SJSA1 (cell line): ENCODE measurements at places on chromosomes 4 and X. TPM values are rescaled to one million over a fixed set of nuclear protein-coding genes. Genes with fewer than 3 reads are reported as not detected.
A peak's percentile ranks its signal among the peaks of the same experiment; 100 is the strongest.

Gene PHOX2B
- not detected in 2 replicates for total RNA-seq

Gene PABPC5
- 0.61 and 1.4 TPM in 2 replicates for total RNA-seq

Gene CTAG1B
- total RNA-seq: not detected in 2 replicates

Gene TSPAN7
- total RNA-seq: 0.08 TPM in 1 of 2 replicates, not detected in the other

Gene SERPINA7
- total RNA-seq: not detected in 2 replicates

Gene ACSL4
- total RNA-seq: 69.7 and 72.4 TPM in 2 replicates

Gene TLR1
- 0.41 and 1.1 TPM in 2 replicates for total RNA-seq

Gene PPEF2
- total RNA-seq: not detected in 2 replicates

DNA sequence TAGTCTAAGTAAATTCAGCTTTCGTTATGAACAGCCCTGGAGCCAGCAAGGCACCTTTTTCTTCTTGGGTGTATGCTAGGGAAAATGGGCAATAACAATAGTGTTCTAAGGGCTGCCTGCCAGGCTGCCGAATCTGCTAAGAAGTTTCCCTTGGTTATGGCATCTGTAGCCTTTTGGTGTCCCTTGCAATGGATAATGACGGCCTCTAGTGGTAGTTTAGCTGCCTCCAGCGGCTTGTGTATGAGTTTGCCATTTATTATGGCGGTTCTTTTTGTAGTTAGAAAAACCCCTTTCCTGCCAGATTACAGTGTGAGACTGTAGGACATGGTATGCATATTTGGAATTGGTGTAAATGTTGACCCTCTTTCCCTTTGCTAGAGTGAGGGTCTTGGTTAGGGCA is 78.9 kb upstream of the SPIN4 start:
- no peak overlapping the region for H3K4me3 ChIP-seq
- H3K27me3 ChIP-seq: no peaks in the 10 kb centered on the region
- DNase-seq: no peak
- H3K27ac ChIP-seq: no peak overlapping the region
- no peaks in the 10 kb centered on the region for H3K4me1 ChIP-seq

GRCh38 chr4:138405934-138406567 is 163.9 kb upstream of the SLC7A11 start:
- H3K27ac ChIP-seq: no peak overlapping the region
- no peak for DNase-seq
- H3K4me1 ChIP-seq: 0 out of 2 replicates have a peak, but pooled peaks cover 3% of the 10 kb centered on the region
- no peak overlapping the region for H3K4me3 ChIP-seq

- no peaks in the 10 kb centered on the region for H3K4me1 ChIP-seq
- H3K4me3 ChIP-seq: no peak overlapping the region
- no peak overlapping the region for H3K27ac ChIP-seq
- H3K36me3 ChIP-seq: no peaks in the 10 kb centered on the region
Measured at GRCh38 chr4:169437299-169438047, 166.7 kb upstream of the SH3RF1 start.

DNA sequence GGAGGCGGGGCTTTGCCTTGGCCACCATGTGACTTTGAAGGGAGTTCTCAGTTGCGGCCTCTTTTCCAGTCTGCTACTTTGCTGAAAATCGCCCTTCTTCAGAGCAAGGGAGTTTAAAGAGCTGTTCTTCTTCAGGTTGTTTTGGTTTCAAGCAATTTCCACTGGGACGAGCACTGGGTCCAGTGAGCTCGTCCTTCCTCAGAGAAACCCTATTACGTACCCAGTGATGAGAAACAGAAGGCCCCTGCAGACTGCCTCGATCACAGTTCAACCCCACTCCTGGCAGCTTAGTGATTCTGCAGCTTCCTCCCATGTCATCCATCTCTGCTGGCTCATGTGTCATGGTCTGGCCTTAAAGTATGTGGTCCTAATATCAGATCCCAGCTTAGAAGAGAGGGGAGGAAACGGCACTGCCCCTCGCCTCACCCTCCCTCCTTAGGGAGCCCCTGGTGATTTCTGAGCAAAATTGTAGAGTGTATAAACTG is 7.8 kb upstream of the FAM149A start:
- H3K4me3 ChIP-seq: no peak overlapping the region
- H3K27ac ChIP-seq: no peak overlapping the region
- H3K36me3 ChIP-seq: no peaks in the 10 kb centered on the region
- no peak for DNase-seq

DNA sequence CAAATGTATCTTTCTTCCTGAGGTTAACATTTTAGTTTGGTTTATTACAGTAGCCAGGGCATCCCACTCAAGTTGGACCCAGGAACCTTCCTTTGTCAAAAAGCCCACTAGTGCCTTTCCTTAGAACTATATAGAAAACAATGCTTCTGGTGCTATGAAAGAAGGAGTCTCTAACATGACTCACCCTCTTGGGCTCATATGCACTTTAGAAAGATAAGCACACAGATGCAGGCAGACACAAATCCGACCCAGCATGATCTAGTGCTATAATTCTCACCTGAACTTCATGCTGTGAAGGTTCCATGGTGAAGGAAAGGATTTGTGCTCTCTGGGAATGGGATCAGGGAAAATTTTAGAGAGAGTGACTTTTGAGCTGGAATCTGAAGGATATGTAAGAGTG is 289.4 kb downstream of the ANKRD50 start:
- no peak overlapping the region for H3K27ac ChIP-seq
- no peak overlapping the region for H3K4me3 ChIP-seq
- H3K36me3 ChIP-seq: no peaks in the 10 kb centered on the region
- DNase-seq: no peak
- no peaks in the 10 kb centered on the region for H3K27me3 ChIP-seq

DNA sequence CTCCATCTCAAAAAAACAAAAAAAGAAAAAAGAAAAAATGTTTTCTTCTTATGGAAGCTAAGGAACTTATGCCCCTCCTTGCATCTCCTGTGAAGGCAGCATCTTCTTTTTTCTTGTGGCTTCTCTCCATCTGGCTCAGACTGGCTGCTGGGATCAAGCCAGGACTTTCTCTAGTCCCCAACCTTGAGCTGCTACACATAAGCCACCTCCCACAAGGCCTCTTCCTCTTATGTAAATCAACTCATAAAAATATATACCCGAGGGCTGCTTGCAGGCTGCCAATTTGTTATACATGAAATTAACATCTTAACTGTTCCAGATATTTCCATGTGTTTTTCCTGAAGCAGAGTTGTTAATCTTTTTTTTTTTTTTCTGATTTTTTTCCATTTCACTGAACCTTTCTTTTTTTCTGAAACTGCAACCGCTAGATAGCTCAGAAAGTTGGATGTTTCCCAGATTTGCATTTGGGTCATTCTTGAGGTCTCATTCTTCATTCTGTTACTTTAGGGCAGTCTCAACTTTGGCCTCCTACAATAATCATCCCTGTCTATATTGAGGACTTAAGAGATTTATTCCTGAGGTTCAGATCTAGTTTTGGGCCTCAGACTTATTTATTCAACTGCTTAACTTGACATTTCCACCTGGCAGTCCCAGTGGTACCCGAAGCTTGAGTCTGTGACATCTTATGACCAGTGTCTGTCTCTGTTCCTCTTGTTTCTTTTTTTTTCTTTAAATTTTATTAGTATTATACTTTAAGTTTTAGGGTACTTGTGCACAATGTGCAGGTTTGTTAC is 10.3 kb downstream of the SNX25 start:
- no peak overlapping the region for H3K27ac ChIP-seq
- H3K4me3 ChIP-seq: no peak overlapping the region
- H3K4me1 ChIP-seq: no peaks in the 10 kb centered on the region
- DNase-seq: no peak

- H3K27ac ChIP-seq: no peak within 1 kb of the TSS
- peaks cover 28% of the 10 kb centered on the region for H3K4me1 ChIP-seq
- H3K27me3 ChIP-seq: no peaks in the 10 kb centered on the region
Measured at GRCh38 chr4:74444891-74445642, at the start of gene AREG. AREG (plus strand) TSS chr4:74445136; CDS start chr4:74445346, 210 bp downstream.

GRCh38 chrX:28189011-28189410 is 207.8 kb upstream of the DCAF8L1 start:
- H3K27me3 ChIP-seq: no peaks in the 10 kb centered on the region
- no peak overlapping the region for H3K4me3 ChIP-seq
- no peaks in the 10 kb centered on the region for H3K4me1 ChIP-seq
- H3K36me3 ChIP-seq: no peaks in the 10 kb centered on the region

DNA sequence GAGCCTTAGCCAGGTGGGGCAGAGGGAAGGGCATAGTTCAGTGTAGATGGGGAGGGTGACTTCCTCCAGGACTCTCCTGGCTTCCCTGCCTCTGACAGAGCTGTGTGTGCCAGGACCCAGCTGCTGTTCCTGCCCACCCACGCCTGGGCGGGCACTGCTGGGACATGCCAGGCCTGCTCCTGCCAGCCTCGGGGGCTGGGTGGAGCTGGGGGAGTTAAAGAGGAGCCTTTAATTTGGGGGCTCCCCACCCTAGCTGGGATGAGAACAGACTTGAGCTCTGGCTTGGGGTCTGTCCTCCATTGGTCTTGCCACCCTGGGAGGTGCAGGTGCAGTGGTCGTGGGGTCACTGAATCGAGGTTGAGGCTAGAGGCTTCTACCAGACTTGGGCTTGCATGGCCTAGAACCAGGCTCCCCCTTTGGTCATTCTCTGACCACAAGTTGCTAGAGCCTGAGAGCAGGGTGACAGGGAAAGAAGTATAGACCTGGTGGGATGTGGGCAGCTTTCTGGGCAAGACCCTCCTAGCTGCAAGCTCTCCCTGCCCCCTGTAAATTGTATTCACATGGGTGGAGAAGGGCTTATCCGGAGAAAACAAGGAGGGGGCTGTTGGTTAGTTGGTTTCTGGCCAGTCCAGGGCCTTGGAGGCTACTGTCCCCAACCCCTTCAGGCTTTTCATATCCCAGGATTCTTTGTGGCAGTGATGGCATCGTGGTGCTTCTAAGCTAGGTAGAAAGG is 5.7 kb downstream of the EFNB1 start:
- no peak overlapping the region for H3K27ac ChIP-seq
- H3K27me3 ChIP-seq: no peaks in the 10 kb centered on the region
- DNase-seq: peak; percentile 4
- no peak overlapping the region for H3K4me3 ChIP-seq

DNA sequence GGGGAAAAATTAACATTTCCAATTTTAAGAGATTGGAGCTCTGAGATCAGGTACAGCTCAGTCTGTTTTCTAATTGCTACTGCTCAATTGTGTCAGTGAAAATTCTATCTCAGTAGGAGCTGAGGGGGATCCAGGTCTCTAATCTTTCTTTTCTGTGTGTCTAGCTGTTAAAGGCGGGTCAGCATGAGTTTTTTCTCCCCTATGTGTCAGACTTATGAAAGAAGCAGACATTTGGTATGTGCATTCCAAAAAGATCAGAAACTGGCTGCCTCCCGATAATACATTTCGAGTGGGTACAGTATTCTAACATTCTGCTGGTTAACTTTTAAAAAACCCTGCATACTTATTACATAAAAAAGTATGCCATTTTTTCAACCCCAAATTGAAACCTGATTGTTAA is 72.4 kb downstream of the PCDH7 start:
- H3K4me1 ChIP-seq: no peaks in the 10 kb centered on the region
- DNase-seq: no peak
- H3K27me3 ChIP-seq: no peaks in the 10 kb centered on the region
- no peak overlapping the region for H3K4me3 ChIP-seq
- no peak overlapping the region for H3K27ac ChIP-seq

DNA sequence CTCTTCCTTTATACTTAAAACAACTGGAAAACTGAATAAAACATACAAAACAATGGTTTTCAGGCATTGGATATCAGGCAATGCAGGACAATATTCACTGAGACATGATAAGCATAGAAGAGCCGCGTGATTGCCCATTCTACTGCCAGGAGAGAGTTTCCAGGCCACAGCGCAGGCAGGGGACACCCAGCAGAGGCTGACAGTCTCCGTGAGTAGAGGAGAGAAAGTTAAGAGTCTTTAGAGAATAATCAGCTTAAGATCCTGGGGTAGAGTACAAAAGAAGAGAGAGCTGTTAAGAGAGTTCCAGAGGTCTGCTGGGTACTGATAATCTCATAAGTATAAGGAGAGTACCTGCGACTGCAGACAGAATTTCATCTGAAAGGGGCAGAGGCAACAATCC is 18.4 kb upstream of the FRAS1 start:
- no peaks in the 10 kb centered on the region for H3K4me1 ChIP-seq
- H3K27me3 ChIP-seq: no peaks in the 10 kb centered on the region
- no peak overlapping the region for H3K4me3 ChIP-seq
- no peak for DNase-seq
- H3K27ac ChIP-seq: no peak overlapping the region

- H3K27me3 ChIP-seq: no peaks in the 10 kb centered on the region
- no peak overlapping the region for H3K27ac ChIP-seq
- DNase-seq: no peak
- no peaks in the 10 kb centered on the region for H3K4me1 ChIP-seq
- no peaks in the 10 kb centered on the region for H3K36me3 ChIP-seq
- H3K4me3 ChIP-seq: no peak overlapping the region
Measured at GRCh38 chr4:145531223-145531622, 49.6 kb downstream of the SMAD1 start.

- H3K4me3 ChIP-seq: no peak overlapping the region
- peaks cover 28% of the 10 kb centered on the region for H3K27me3 ChIP-seq
- no peak for DNase-seq
- H3K4me1 ChIP-seq: no peaks in the 10 kb centered on the region
- no peak overlapping the region for H3K27ac ChIP-seq
Measured at GRCh38 chr4:41746025-41746439, 2.5 kb downstream of the PHOX2B start.

GRCh38 chr4:85773372-85773771 is 298.4 kb downstream of the ARHGAP24 start:
- no peak for DNase-seq
- H3K4me1 ChIP-seq: peaks cover 12% of the 10 kb centered on the region
- no peaks in the 10 kb centered on the region for H3K27me3 ChIP-seq

DNA sequence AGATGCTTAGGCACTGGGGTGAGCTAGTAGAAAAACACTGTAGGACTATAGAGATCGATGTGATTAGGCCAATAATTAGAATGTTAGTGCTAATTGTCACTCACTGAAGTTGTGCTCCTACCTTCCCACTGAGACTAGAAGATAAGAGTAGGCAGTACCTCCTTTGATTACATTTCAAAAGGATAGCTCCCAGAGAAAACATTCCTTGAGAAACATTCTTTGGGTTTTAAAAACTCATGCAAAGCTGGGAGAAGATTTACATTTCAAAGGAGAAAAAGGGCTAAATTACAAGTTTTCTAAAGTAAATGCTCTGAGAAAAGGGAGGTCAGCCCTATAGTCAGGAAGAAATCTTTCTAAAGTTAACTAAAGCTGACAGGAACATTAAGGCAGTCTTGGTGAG is 860.3 kb upstream of the NDST4 start:
- no peaks in the 10 kb centered on the region for H3K4me1 ChIP-seq
- no peaks in the 10 kb centered on the region for H3K36me3 ChIP-seq
- H3K27ac ChIP-seq: no peak overlapping the region
- H3K27me3 ChIP-seq: no peaks in the 10 kb centered on the region
- DNase-seq: no peak
- no peak overlapping the region for H3K4me3 ChIP-seq

DNA sequence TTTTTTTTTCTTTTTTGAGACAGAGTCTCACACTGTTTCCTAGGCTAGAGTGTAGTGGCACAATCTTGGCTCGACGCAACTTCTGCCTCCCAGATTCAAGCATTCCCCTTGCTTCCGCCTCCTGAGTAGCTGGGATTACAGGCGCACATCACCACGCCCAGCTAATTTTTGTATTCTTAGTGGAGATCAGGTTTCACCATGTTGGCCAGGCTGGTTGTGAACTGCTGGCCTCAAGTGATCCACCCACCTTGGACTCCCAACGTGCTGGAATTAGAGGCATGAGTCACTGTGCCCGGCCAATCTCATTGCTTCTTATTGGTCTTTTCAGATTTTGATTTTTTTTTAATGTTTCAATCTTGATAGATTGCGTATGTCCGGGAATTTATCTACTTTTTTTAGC is 124.4 kb downstream of the NBDY start:
- H3K27me3 ChIP-seq: no peaks in the 10 kb centered on the region
- no peaks in the 10 kb centered on the region for H3K4me1 ChIP-seq
- H3K4me3 ChIP-seq: no peak overlapping the region
- no peak for DNase-seq
- no peaks in the 10 kb centered on the region for H3K36me3 ChIP-seq

- DNase-seq: no peak
- no peak overlapping the region for H3K4me3 ChIP-seq
- no peak overlapping the region for H3K27ac ChIP-seq
- H3K27me3 ChIP-seq: 0 out of 2 replicates have a peak, but pooled peaks cover under 1% of the 10 kb centered on the region
Measured at GRCh38 chr4:183541010-183541751, 36.3 kb downstream of the ING2 start.
